Epithelial cell of umbilical artery (primary cell): ENCODE measurements at places on chromosomes 5 and 9. TPM values are rescaled to one million over a fixed set of nuclear protein-coding genes. Genes with fewer than 3 reads are reported as not detected.

Gene PCDHGA8
- 0.46 and 0.97 TPM in 2 replicates for total RNA-seq

Gene CER1
- total RNA-seq, result not detected in 2 replicates

Gene PRSS3
- 15.6 and 29.9 TPM in 2 replicates for total RNA-seq

Gene SH3RF2
- total RNA-seq, result 2.6 and 3.6 TPM in 2 replicates

Gene HMMR
- total RNA-seq, result 29.9 and 46.7 TPM in 2 replicates

Gene TRIP13
- total RNA-seq, result 42.6 and 53.5 TPM in 2 replicates

Gene IFNA2
- total RNA-seq, result not detected in 2 replicates

Gene GPR150
- 0.30 and 0.32 TPM in 2 replicates for total RNA-seq

Gene C7
- 0.32 and 0.61 TPM in 2 replicates for total RNA-seq

Gene IGIP
- total RNA-seq, result 3.2 and 3.3 TPM in 2 replicates

Gene FBLL1
- total RNA-seq, result 0.30 and 0.97 TPM in 2 replicates

Gene CCL27
- total RNA-seq, result not detected in 2 replicates

Gene CCDC192
- not detected in 2 replicates for total RNA-seq

Gene WNK2
- not detected in 2 replicates for total RNA-seq

Gene PCDHGA10
- total RNA-seq, result 2.3 TPM in 2 replicates

Gene BSPRY
- total RNA-seq, result not detected in 2 replicates

Gene ZNG1C
- 19.2 and 29.3 TPM in 2 replicates for total RNA-seq

Gene AGXT2
- not detected in 2 replicates for total RNA-seq

Gene ADAMTS12
- total RNA-seq, result 0.32 and 0.46 TPM in 2 replicates

Gene DMRT3
- total RNA-seq, result not detected in 2 replicates

Gene STPG3
- not detected in 2 replicates for total RNA-seq

Gene PCDHGA4
- 1.7 and 1.9 TPM in 2 replicates for total RNA-seq

Gene PAIP1
- total RNA-seq, result 71.5 and 87.8 TPM in 2 replicates

Gene PCDHB3
- total RNA-seq, result under 0.01 TPM in 1 of 2 replicates, not detected in the other

Gene CDC20B
- total RNA-seq, result under 0.01 TPM in 1 of 2 replicates, not detected in the other

Gene IRX2
- total RNA-seq, result not detected in 2 replicates

Gene COL27A1
- total RNA-seq, result 6.2 and 6.7 TPM in 2 replicates

Gene IFNB1
- total RNA-seq, result 0.46 TPM in 1 of 2 replicates, not detected in the other

Gene CCDC180
- 0.46 and 0.65 TPM in 2 replicates for total RNA-seq

Gene OR1Q1
- not detected in 2 replicates for total RNA-seq

Gene TXNDC8
- not detected in 2 replicates for total RNA-seq

Gene NNT
- 49.7 and 60.8 TPM in 2 replicates for total RNA-seq

Gene CCL21
- total RNA-seq, result not detected in 2 replicates

Gene TMC1
- 1.6 and 3.2 TPM in 2 replicates for total RNA-seq

Gene FSTL4
- total RNA-seq, result not detected in 2 replicates

Gene LCN2
- total RNA-seq, result not detected in 2 replicates

Gene TSLP
- under 0.01 and 0.61 TPM in 2 replicates for total RNA-seq

Gene SLC45A2
- not detected in 2 replicates for total RNA-seq

Gene ALDOB
- total RNA-seq, result not detected in 2 replicates

Gene AQP7
- total RNA-seq, result not detected in 2 replicates

Gene GABRA1
- not detected in 2 replicates for total RNA-seq

Gene MAPKAP1
- 69.2 and 74.5 TPM in 2 replicates for total RNA-seq

Gene TLE1
- 31.6 and 32.5 TPM in 2 replicates for total RNA-seq

Gene ROPN1L
- 0.30 and 0.32 TPM in 2 replicates for total RNA-seq
